ENCODE measurements at places on chromosomes 4 and X.

GRCh38 chr4:148868191-148868590 lies 426.0 kb upstream of the NR3C2 start:
- DNase-seq: no peak

- no peak for DNase-seq
These were observed 227.2 kb upstream of the HDX start for GRCh38 chrX:84729408-84729807.

GRCh38 chr4:105140684-105141490 lies 5.8 kb upstream of the TET2 start:
- peak; percentile 38 for DNase-seq

- DNase-seq: no peak
These were observed 121.6 kb upstream of the NOCT start for GRCh38 chr4:138894011-138894410.

- DNase-seq: no peak
These were observed 61.5 kb upstream of the FAM241A start for GRCh38 chr4:112083587-112084347.

DNA sequence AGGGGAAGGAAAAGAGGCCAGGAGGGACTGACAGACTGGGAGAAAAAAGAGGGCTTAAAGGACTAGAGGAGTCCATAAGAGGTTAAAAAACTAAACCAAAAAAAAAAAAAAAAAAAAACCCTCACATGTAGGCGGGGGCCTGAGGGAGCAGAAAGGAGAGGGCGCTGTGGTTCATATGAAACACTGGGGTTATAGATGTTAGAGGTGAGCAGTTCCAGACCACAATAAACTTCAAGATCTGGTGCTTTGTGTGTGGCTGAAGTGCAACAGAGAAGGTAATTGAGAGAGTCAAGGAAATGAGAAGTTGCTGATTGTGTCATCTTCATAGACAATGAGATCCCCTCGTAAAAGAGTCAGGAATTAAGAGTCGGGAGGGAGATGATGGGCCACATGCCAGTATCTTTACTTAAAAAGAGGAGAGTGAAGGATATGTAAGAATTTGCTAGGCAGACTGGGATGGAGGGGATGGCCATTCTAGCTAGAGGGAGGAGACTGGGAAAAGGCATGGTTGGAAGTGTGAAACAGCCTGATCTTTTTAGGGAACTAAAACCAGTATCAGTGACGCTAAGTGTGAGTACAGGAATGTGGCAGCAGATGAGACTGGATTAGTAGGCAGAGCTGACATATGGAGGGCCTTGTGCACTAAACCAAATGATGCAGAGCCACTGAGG lies 18.4 kb upstream of the OGT start:
- no peak for DNase-seq

DNA sequence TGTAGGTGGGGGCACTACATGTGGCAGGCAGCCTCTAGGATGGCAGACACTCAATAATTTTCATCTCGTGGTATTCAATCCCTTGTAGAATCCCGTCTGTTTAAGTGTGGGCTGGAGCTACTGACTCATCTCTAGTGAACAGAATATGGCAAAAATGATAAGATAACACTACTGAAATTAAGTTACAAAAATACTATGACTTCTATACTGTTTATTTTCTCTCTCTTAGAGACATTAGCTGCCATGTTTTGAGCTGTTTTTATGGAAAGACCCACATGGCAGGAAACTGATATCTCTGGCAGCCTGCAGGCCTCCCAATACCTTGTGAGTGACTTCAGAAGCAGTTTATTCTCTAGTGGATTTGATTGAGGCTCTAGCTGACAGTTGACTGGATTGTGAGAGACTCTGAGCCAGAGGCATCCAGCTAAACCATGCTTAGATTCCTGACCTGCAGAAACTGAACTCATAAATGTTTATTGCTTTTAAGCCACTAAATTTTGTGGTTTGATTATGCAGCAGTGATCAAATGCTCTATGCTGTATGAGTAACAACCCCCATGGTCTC lies 298.8 kb upstream of the CTSO start:
- no peak for DNase-seq

DNA sequence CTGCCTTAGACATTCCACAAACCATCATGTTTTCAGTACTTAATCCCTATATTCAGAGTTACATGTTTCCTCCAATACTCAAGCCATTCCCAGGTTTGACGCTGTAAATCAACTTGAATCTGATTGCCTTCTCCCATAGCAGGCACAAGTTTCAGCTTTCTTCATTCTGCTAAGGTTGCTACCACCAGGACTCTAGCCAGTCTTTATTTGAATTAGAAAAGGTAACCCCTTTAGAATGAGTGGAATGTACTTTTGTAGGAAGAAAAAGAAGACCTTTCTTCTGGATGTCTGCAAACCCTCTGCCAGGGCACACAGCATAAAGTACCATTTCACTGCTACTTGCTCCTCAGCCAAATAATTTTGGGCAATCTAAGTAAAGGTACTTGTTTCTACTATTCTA lies 10.7 kb upstream of the RBMXL3 start:
- DNase-seq: no peak

DNA sequence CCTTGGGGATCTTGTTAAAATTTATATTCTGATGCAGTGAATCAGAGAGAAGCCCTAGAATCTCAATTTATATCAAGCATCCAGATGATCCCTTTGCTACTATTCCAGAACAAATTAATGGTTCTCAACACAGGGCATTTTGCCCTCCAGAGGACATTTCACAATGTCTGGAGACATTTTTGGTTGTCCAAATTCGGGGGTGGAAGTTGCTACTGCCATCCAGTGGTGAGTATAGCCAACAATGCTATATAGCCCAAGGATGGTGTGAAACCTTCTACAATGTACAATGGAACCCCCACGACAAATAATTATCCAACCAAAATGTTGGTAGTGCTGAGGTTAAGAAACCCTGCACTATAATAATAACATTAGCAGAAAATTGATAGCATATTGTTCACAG lies 2440.0 kb downstream of the PCDH7 start:
- DNase-seq: no peak

DNA sequence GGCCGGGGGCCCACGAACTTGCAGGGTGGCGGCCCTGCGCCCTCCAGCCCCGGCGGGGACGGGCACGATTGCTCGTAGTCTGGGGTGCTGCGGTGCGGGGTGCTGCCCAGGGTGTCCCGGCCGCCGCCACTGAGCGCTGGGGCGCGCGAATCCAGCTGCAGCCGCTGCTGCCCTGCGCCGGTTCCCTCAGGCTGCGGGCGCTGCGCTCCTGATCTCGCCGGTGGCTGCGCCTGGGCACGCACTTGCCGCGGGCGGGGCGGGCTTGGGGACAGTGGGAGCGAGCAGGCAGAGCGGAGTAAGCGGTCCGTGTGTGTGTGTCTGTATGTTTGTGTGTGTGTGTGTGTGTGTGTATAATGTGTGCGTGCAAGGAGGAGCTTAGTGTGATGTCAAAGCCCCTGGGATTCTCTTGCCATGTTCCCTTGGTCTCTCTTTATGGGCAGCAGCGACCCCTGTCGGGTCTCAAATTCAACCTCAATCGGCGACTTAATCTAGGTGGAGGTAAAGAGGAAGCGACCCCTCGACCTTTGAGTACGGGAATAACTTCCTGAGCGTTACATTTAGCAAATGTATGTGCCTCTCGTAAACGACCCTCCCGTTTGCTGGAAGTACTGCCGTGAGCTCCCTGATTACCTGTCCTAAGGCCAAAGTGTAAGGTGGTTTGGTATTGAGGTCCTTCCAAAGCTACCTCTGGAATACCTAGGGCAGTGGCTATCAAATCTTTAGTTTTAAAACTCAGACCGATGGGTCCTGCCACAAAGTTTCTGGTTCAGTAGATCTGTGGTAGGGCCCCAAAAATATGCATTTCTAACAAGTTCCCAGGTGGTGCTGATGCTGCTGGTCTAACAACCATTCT lies at the start of gene RNF150:
Gene RNF150 (minus strand): TSS at position 324 of the 853 bp plus-strand sequence.
- DNase-seq: peak; percentile 19

- DNase-seq: no peak
These were observed 183.5 kb downstream of the MSL3 start for GRCh38 chrX:11941571-11941970.

- DNase-seq: no peak
These were observed 14.0 kb downstream of the SORCS2 start for GRCh38 chr4:7206385-7206784.

- no peak for DNase-seq
These were observed 18.0 kb upstream of the FMR1 start for GRCh38 chrX:147893741-147894140.

GRCh38 chr4:40196724-40197281 lies at the start of gene RHOH:
Gene RHOH, plus strand, starts transcription at chr4:40197031. Its CDS starts 46,356 bp downstream, at chr4:40243387.
- DNase-seq: no peak

GRCh38 chr4:61375301-61375700 lies 175.2 kb downstream of the ADGRL3 start:
- no peak for DNase-seq

DNA sequence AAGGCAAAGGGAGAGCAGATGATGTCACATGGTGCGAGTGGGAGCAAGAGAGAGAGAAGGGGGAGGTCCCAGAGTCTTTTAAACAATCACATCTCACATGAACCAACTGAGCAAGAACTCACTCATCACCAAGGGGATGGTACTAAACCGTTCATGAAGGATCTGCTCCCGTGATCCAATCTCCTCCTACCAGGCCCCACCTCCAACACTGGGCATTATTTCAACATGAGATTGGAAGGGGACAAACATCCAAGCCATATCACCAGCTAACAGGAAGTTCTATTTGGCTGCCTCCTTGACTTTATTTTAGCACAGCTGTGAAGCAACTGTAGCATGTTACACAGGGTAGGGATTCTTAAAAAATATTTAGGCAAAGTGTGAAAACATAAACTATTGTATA lies 102.5 kb downstream of the DDIT4L start:
- no peak for DNase-seq

DNA sequence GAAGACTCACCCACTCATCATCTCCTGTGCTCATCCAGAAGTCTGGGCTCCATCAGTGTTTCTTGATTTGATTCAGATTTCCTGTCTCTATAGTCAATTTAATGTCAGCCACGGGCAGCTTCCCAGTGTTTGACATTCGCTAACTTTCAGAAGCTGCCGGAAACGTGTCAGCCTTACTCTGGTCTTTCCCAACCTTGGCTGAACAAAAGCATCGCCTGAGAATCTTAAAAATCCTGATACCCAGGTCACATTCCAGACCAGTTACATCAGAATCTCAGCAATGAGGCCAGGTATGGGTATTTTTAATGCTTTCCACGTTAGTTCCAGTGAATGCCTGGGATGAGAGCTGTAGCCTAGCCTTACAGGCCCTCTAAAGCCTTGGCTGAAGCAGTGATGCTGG lies 233.8 kb downstream of the FRMPD4 start:
- no peak for DNase-seq

Measured in stimulated activated CD4-positive, alpha-beta T cell treated with anti-CD3 and anti-CD28 coated beads, Interleukin-12 subunit alpha, Interleukin-12 subunit beta, amount 100 ng/mL, for 48 hours (primary cell).